ENCODE measurements at places on chromosomes 13 and 19.
A peak's percentile ranks its signal among the peaks of the same experiment; 100 is the strongest.

DNA sequence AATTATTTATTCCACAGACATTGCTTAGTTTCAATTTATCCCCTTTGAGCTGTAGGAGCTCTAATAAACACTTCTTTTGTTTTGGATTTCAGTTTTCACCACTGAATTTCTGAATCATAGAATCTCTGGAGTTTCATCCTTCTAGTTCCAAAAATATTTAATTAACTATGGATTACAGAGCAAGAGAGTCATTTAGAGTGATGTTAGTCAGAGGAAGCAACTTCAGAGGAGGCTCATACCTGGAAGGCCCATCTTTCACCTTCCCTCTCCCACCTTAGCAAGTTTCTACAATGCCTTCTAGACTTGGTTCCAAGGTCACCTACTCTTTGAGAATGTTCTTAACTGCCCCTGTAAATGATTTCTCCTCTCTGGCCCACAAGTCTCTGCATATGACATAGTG lies 353.2 kb downstream of the SPRY2 start:
- DNase-seq, result no peak

DNA sequence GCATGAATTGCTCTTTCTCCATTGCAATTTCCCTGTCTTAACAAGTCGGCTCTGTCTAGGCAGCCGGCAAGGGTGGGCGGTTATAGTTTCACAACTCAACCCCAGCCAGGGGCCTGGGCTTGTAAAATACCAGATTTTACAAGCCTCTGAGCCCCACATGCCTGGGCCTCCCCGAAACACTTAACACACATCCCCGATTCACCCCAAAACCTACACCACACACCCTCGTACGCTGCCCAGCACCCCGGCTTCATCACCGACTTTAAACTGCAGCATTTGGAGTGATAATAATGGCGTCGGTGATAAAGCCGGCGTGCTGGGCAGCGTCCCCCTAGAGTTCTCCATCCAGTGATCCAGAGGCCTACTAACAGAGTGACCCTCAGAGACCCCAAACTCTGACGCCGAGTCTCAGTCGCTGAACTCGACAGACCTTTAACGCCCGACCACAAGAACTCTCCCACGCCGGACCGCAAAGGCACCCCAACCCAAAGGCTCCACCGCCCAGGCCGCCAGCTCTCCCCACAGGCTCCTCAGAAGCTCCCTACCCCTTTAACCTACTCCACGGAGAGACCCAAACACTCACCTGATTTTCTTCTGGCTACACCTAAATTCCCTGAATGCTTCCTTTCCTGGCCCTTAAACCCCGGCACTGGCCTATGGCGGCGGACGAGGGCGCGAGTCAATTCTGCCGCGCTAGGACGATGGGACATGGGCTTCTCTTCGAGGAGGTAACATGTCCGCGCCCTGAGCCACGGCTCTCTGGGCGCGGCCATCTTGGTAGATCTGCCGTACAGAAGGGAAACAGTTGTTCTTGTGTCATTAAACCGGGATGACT lies at the start of gene ZNF649:
Gene ZNF649, minus strand, starts transcription at position 687 of the 835 bp plus-strand sequence. CDS start 4,910 bp downstream, outside the sequence.
- DNase-seq, result peak; percentile 68

- no peak for DNase-seq
Observed at GRCh38 chr13:32728327-32728726, 142.1 kb downstream of the PDS5B start.

GRCh38 chr13:38180670-38181069 lies 169.0 kb upstream of the UFM1 start:
- no peak for DNase-seq

GRCh38 chr19:39413911-39414608 lies 1.6 kb downstream of the PLEKHG2 start:
- DNase-seq, result no peak

DNA sequence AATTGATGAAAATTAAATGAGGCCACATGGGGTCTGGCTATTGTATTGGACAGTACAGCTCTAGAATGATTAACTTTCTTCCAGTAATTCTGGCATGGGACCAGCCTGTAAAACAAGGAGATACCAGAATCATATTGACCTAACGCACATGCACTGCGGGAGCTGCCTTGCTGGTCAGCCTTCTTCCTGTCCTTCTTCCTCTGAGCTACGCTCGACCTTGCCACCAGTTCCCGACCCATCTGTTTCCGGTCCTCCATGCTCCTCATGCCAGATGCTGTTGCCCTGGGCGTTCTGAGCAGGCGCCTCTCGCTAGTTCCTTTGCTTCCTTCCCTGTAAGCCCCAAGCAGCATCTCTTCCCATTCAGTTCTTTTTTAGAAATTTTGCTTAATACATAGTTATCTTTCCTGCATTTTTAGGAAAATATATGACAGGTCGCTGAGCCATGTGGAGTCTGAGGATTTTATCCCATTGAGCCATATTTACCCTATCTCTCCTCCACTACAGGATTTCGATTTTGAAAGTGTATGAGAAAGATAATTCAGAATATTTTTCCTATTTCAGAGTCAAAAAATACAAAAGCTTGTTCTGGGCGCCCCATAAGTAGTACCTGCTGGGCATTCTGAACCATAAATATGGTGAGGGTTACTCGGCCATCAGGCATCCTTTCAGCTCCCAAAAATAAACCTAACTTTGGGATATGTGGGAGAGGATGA lies 38.6 kb downstream of the TNFRSF19 start:
- DNase-seq, result no peak

- DNase-seq, result no peak
Observed at GRCh38 chr19:326871-327270, 17.7 kb downstream of the MIER2 start.

DNA sequence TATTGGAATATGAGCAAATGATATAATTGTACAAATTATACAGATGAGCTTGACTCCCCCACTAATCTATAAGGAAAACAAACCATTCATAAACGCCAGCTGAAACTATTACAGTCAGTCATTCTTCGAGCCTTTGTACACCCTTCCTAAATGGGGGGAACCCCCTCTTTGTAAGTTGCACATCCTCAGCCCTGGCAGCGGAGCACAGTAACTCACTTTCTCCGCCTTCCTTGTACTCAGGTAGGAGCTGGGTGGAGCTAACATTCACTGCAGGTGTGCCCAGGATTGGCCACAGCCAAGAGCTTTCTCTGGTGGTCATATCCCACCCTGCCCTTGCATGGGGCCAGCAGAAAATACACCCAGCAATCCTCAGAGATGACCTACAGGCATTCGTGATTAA lies 28.6 kb downstream of the PIN1 start:
- no peak for DNase-seq

- DNase-seq, result no peak
Observed at GRCh38 chr19:19657397-19657783, 6.1 kb downstream of the ATP13A1 start.

GRCh38 chr19:6026390-6027227 lies 48.7 kb upstream of the RANBP3 start:
- DNase-seq, result no peak

GRCh38 chr13:72726726-72727416 lies 558 bp downstream of the MZT1 start:
- DNase-seq, result peak; percentile 9

GRCh38 chr13:109387471-109387870 lies 398.9 kb downstream of the IRS2 start:
- no peak for DNase-seq

- DNase-seq, result no peak
Observed at GRCh38 chr13:24194447-24194846, 33.9 kb downstream of the SPATA13 start.

GRCh38 chr19:51593138-51593890 lies 22.2 kb downstream of the ZNF175 start:
- DNase-seq, result no peak

GRCh38 chr13:27593267-27593666 lies 27.1 kb downstream of the LNX2 start:
- DNase-seq, result no peak

DNA sequence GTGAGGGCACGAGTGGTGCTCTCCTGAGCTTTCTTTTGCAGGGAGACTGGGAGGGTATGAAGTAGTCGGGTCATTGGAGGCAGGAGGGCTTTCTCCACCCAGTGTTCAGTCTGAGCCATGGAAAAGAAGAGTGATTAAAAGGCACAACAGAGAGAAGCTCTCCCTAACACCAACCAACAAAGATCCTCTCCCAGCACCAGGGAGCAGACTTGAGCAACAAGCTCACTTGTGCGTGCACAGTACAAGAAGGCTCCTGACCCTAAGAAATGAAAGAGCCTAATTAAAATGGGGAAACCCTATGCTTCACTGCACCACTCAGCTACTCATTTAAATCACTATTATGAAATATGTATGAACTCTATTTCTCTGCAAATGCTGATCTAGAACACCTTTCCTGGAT lies 276.3 kb upstream of the SOX21 start:
- DNase-seq, result no peak

- no peak for DNase-seq
Observed at GRCh38 chr19:50512112-50512998, 1.4 kb downstream of the ASPDH start.

DNA sequence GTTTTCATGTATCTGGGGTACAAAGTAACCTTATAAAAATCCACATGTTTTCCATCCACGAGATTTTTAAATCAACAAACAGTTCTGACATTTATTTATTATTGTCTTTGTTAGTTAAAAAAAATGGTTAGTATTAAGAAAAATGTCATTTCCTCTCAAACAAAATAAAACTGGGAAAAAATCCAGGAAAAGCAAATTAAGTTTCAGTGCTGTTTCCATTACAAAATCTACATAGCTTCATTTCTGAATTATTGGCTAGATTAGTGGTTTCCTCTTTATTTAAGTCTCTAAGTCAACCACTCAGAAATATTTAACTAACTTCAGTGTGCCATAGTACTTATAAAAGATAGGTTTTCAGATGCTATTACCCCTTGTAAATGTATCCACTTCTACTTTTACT lies 49.1 kb downstream of the MZT1 start:
- DNase-seq, result no peak

- DNase-seq, result peak; percentile 35
Observed at GRCh38 chr13:75635828-75636435, at the start of gene LMO7. Gene LMO7, plus strand, starts transcription at chr13:75636330. Its CDS starts 328 bp downstream, at chr13:75636658.

DNA sequence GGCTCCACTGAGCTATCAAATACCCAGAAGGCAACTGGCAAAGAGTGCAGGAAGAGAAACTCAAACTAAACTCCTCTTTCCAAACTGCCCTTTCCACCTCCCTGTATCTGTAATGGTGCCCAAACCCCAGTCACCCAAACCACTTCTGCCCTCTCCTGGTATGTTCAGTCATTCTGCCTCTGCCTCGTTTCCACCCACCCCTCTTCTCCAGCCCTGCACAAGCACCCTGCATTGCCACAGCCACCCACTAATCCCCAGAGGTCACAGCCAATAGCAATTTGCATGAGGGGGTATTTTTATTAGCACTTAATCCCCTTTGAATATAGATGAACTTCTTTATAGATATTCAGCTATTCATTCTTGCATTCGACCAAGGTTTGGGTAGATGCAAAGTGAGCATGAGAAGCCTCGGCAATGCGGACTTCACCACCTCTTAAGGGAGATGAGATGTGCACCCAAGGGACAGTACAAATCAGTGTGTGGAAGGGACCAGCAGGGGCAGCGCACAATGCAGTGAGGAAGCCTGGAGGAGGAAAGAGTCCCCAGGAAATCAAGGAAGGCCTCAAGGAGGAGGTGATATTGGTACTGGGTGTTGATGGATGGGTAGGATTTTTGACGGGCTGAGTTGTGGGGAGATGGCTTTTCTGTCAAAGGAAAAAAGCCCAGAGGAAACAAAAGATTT lies 12.4 kb downstream of the TMEM272 start:
- DNase-seq, result no peak

- DNase-seq, result no peak
Observed at GRCh38 chr19:45349126-45349415, 8.5 kb downstream of the KLC3 start.

DNA sequence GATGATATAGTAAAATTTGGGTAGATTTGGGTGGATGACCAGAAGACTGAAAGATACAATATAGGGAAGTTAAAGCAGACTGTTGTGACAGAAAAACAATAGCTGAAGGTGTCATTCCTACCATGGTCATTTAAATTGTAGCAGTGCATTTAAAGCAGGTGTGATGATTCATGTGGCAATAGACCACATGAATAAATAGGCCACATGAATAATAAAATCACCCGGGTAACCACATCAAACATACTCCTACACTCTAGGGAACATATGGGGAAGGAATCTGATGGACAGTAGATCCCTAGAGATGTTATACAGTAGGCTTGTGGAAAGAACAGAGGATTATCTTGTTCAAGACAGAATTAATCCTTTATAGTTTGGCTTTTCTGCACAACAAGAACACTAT lies 392.6 kb downstream of the SLITRK5 start:
- DNase-seq, result no peak

DNA sequence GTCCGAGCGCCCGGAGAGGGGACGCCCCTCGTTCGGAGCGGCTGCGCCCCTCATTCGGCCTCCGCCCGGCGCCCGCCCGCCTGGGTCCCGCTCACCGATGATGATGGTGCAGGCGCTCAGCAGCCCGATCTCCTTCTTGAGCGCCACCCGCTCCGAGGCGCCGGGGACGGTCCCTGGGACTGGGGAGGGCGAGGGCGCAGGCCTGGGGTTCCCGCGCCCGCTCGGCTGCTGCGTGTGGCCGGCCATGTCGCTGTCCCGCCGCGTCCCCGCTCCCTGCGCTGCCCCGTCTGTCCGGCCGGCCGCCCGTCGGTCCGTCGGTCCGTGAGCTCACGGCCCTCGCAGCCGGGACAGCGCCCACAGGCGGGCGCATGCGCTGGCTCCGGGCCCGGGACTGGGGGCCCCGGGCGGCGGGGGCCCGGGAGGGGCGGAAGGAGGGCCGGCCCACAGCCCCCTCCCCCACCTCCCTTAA lies at the start of gene SLC7A10:
Gene SLC7A10, minus strand, starts transcription at position 393 of the 469 bp plus-strand sequence. Its CDS starts 147 bp downstream, at position 246.
- no peak for DNase-seq

Data from activated effector memory CD4-positive, alpha-beta T cell treated with Interleukin-2 at 50 U/mL for 16 hours (primary cell).